ENCODE measurements at places on chromosomes 11 and 22. TPM values are rescaled to one million over a fixed set of nuclear protein-coding genes. Genes with fewer than 3 reads are reported as not detected.

Gene LRRC74B
- total RNA-seq, result not detected

Gene TREH
- total RNA-seq, result not detected

Gene MS4A3
- total RNA-seq, result not detected

Gene MRPL16
- 45.6 TPM for total RNA-seq

Gene C22orf23
- total RNA-seq, result 0.36 TPM

Gene KCNJ11
- 0.41 TPM for total RNA-seq

Gene NXPE1
- total RNA-seq, result not detected

- DNase-seq, result no peak
Measured at GRCh38 chr22:39474351-39475111, 17.7 kb downstream of the MGAT3 start.

GRCh38 chr22:27704581-27704980 is 97.0 kb downstream of the MN1 start:
- no peak for DNase-seq

DNA sequence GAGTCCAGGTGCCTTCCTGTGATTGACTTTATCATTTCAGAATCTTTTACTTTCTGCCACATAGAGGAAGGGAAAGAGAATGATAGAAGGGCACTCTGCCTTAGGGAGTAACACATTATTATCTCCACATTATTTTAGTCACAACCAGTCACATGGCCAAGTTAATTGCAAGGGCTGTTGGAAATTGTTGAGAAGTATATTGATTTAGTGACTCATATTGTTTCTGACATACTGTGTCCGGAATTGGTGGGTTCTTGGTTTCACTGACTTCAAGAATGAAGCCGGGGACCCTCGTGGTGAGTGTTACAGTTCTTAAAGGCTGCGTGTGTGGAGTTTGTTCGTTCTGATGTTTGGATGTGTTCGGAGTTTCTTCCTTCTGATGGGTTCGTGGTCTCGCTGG is 8.7 kb downstream of the OR51B4 start:
- DNase-seq, result no peak

GRCh38 chr11:122453586-122453985 is 201.9 kb upstream of the UBASH3B start:
- no peak for DNase-seq

- DNase-seq, result no peak
Measured at GRCh38 chr11:105705786-105706530, 96.1 kb downstream of the GRIA4 start.

DNA sequence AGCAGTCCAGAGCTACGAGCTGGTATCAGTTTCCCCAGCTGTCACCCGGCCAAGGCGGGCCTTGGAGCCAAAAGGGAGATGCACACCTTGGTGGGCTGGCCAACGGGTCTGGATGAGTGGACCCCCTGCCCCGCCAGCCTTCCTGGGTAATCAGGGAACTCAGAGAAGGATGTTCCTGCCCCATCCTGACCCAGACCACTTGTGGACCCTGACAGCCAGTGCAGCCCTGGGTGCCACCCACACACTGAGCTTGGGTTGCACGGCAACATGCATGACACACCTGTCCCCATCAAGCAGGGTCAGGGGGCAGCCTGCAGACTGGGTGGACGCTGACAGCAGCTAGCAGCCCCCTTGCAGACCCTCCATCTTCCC is 8.6 kb downstream of the SLC25A1 start:
- DNase-seq, result no peak

- DNase-seq, result no peak
Measured at GRCh38 chr22:38305471-38306448, 11.5 kb downstream of the CSNK1E start.

DNA sequence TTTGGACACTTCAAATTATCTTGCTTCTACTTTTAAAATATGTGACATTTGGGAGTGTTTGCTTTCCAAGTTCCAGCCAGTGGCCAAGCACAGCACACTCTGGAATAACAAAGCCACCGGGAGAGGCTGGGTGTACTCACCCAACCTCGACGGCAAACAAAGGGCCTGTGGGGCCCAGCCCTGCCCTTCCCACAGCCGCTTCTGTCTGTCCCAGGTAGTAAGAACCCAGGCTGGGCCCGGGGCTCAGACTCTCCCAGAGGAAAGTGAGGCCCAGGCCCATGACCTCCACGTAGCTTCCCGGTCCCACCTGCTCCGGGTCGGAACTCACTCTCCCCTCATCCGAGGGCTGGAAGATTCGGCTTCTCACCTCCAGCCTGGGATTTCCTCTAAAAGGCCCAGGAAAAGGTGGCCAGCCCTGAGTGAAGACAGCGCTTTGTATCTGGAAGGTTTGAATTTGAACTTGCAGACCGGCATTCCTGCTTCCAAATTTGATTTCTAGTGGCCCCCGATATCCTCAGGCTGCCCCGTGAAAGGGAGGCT is 93.5 kb downstream of the CELSR1 start:
- DNase-seq, result no peak

GRCh38 chr11:111911563-111912401 is at the start of gene CRYAB:
Gene CRYAB (minus strand): TSS chr11:111911770. CDS start chr11:111911724, 46 bp downstream.
- peak; percentile 96 for DNase-seq

All from sigmoid colon (tissue), 7 donors.